ENCODE measurements at places on chromosomes 13 and 19.

GRCh38 chr13:29654843-29655547, 59.5 kb upstream of the SLC7A1 start:
- DNase-seq: no peak

GRCh38 chr13:106373989-106374572, 161.4 kb downstream of the EFNB2 start:
- peak; percentile 70 for DNase-seq

- DNase-seq: no peak
Measured at GRCh38 chr13:34371645-34372395, 553.9 kb downstream of the RFC3 start.

DNA sequence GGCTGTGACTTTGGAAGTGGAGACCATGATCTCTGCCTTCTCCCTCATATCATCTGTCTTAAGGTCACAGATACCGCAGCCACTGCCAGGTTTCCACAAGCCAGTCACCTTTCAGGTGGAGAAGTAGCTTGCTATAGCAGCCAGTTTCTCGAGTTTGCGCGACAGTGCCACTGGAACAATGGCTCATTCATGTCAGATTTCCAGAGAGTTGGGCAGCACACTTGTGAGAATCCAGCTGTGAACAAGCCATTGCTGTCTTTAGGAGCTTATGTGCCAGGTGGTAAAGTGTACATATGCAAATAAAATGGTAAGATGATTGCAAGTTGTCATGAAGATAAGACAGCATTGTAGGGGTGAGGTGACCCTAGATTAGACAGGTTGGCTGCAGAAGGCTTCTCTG, 22.3 kb downstream of the GARRE1 start:
- no peak for DNase-seq

DNA sequence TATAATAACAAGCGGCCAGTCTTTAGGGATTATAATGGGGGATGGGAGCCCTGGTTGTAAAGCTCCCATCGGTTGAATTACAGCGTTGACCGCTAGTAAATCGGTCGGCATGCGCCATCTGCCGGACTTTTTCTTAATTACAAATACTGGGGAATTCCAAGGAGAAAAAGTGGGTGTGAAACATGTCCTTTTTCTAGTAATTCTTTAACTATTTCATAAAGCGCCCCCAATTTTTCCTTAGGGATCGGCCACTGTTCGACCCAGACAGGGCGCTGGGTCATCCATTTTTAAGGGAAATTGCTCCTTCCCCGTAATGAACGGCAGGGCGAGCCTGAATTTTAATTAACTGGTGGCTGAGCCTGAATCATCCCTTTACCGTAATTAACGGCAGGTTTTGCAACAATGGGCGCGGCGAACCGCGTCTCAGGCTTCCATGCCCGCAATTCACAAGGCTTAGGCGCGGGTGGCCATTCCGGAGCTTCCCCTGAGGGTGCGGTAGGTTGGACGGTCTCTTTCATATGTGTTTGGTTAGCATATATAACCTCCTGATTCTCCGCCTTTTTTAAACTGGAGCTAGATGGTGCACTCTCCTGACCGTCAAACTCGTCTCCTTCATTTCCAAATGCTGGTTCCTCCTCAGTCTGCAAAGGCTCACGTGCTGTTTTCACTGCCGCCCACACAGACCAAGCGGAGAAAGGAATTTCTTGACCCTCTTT, 30.2 kb upstream of the EVI5L start:
- no peak for DNase-seq

DNA sequence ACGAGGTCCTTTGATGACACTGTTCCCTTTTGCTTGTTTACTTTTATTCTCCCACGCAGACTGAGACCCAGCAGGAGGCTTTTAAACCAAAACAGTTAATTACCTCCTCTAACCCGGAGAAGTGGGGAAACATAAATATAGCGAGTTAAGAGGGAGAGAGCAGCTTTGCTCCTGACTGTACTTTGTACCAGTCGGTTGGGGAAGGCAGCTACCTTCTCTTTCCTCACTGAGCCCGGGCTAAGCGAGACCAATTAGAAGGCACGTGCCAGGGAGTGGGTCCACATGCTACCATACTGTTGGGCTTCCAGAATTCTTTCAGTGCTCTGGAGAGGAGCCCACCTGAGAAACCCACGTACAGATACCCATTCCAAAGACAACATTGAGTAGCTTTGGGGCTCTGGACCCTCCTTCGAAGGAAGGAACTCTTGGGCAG, 124.2 kb downstream of the ZIC5 start:
- no peak for DNase-seq

Data from vagina (tissue), 2 donors.